Esophagus mucosa (tissue), 1 donor: ENCODE measurements at places on chromosomes 4 and X.

GRCh38 chr4:22430626-22431025 lies 85.2 kb downstream of the ADGRA3 start:
- ATAC-seq: no peak

GRCh38 chrX:45070116-45071007 lies 130.3 kb downstream of the DIPK2B start:
- peak; percentile 69 for ATAC-seq

DNA sequence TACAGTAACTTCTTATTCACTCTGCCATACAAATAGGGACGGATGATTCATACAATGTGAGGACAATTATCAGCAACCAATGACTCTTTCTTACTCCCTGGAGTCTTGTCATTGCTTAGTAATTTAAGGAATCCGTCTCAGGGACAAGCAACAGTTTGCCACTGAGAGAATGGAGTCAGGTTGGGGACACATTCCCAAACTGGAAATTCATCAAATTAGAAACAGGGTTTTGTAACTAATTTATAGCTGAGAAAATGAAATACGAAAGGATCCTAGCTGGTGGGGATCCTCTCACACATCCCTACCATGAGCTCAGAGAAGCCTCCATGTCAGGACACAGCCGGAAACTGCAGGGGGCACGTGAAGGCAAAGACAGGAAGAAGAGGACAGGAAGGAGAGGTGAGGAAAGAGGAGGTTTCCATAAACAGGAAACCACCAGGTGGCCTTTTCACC lies 50.4 kb upstream of the KDR start:
- no peak for ATAC-seq

GRCh38 chrX:2732076-2732475 lies 19.8 kb upstream of the XG start:
- ATAC-seq: no peak

- no peak for ATAC-seq
Measured at GRCh38 chr4:1960170-1960825, 48.5 kb downstream of the NELFA start.
